ENCODE measurements at places on chromosomes 5 and 9.

DNA sequence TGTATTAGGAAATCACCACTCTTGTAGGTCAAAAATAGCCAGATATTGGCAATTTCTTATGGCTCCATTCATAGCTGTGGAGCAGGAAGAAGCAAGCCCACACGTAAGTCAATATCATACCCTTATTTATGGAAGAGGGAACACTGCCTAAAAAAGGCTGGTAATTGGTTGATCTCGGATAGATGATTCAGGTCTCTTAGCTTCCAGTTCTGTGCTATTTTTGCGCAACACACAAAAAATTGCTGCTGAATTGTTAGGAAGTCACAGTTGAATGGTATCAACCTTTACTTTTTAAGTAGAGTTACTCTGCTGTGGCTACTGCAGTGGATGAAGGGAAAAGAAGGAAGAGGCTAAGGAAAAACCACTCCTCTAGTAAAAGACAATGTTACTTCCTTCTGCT is 168.8 kb downstream of the ARHGAP26 start:
- no peak for DNase-seq

GRCh38 chr9:114055894-114056293 is 22.2 kb downstream of the AMBP start:
- DNase-seq: no peak

GRCh38 chr5:75031366-75031765 is 21.0 kb downstream of the GCNT4 start:
- no peak for DNase-seq

GRCh38 chr9:122109035-122109813 is 16.1 kb upstream of the TTLL11 start:
- no peak for DNase-seq

DNA sequence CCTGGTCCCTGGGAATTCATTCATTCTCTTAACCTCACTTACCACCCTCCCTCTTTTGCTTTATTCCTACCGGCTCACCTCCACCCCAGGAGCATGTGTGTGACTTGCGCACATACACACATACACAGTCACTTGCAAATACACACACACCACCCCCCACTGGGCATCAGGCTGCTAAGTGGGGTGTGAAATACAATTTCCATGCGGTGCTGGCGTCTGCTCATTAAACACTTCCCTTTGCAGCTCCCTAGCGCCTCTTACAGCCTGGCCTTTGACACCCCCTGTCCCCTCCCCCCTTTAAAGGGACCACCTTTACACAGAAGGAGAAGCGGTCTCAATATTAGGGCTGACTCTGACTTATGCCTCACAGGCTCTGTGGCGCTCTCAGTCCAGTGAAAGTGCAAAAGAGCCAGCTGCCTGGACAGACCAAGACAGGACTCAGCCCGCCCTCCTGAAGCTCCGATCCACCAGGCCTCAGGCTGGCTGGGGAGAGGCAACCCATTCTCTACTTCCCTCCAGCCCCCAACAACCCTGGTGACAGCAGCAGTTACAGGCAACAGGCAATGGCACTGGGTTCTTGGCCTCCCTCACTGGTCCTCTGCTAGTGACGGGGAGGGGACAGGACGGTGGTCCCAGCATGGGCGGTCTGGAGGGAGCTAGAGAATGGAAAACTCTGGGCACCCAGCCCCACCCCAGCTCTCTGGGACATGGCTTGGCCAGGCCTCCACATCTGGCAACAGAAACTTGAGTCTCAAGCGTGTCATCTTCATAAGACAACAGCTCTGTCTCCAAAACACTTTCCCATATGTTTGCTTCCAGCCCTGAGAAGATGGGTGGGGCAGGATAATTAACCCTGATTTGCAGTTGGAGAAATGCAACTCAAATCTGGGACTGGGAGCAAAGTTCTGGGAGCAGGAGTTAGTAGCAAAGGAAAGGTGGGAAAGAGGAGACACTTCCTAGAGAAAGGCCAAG is 12.0 kb downstream of the ENHO start:
- no peak for DNase-seq

DNA sequence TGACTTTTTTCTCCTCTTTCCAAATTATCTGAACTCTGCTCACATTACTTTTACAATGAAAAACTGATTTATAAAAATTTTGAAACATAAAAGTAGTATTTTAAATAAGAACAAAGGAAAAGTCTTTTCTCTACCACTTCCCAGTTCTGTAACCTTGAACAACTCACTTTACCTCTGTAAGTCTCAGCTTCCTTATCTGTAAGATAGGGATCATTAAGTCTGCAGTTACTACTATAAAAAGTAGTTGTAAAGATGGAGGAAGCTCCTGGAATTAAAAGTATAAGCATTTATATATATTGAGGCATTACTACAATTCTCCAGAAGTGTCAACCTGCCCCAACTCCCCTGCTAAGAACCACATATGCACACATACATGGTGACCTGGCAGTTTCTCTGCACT is 88.0 kb downstream of the TTC39B start:
- DNase-seq: no peak

DNA sequence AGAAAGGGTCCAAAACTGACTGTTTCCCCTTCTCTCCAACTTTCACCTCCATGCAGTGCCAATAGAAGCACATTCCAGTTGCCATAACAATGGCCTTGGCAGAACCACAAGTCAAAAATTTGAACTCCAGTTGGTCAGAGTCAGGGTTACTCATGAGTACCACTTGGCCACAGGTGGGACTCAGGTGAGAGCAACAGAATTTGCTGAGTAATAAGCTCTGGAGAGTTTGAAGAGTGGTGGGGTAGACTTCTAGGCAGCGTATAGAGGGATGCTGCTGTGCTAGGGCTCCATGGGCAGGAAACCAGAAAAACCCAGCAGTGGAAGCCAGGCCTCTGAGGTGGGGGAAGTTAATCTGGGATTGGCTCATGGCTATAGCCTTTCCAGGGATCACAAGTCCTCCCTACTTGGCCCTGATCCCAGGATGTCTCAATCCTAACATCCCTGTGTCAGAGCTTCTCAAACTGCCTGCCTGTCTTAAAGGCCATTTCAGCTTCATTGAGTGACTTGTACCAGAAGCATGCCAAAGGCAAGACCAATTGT is 30.2 kb downstream of the SNX18 start:
- no peak for DNase-seq

- DNase-seq: no peak
These were observed 10.9 kb downstream of the ZNF622 start for GRCh38 chr5:16454686-16455085.

- DNase-seq: no peak
These were observed 101.5 kb upstream of the BOD1 start for GRCh38 chr5:173717959-173718358.

GRCh38 chr5:167995844-167996425 is 295.5 kb upstream of the WWC1 start:
- DNase-seq: no peak

DNA sequence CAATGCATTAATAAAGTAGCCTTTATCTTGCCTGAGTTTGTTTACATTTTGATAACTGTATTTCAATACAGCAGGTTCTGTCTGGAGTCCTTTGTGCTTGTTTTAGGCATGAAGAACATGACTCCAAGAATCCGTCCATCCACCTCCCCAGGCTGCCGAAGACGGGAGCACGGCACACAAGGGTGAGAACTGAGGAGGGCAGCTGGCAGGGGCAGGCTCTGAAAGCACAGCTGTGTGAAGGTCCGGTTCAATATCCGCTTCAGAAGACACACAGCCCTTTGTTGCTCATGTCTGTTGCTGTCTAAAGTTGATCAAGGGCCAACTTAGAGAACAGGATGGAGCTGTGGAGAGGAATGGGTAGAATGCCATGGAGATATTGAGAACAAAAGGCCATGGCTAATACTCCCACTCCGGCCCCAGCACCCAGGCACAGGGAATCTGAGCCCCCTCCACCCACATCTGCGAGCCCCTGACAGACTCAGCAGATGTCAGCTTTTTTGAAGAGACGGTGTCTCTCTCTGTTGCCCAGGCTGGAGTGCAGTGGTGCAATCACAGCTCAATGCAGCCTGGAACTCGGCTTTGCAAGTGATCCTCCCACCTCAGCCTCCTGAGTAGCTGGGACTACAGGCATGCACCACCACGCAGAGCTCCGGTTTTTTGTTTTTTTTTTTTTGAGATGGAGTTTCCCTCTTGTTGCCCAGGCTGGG is 58.5 kb upstream of the GNE start:
- DNase-seq: no peak

- no peak for DNase-seq
These were observed 240.6 kb downstream of the ACTL7B start for GRCh38 chr9:108615152-108615551.

GRCh38 chr9:87746186-87746585 is 20.3 kb downstream of the CTSL start:
- no peak for DNase-seq

GRCh38 chr5:171966964-171967363 is 39.5 kb downstream of the FBXW11 start:
- DNase-seq: no peak

DNA sequence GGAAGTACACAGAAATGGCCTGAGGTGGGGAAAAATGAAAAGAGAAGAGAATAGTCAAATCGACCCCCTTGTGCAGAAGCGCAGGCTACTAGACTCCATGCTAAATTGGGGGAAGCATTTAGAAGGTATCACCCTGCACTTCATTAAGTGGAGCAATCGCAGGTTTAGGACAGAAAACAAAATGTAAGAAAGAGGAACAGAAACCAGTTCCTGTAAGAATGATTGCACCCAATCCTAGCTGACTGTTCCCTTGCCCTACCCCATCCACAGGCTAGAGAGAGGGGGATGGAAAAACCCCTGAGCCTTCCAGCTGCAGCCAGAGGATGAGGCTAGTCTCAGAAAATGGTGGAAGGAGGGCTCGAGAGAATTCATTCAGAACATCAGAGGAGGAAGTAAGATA is 23.9 kb upstream of the PPP1R2B start:
- no peak for DNase-seq

DNA sequence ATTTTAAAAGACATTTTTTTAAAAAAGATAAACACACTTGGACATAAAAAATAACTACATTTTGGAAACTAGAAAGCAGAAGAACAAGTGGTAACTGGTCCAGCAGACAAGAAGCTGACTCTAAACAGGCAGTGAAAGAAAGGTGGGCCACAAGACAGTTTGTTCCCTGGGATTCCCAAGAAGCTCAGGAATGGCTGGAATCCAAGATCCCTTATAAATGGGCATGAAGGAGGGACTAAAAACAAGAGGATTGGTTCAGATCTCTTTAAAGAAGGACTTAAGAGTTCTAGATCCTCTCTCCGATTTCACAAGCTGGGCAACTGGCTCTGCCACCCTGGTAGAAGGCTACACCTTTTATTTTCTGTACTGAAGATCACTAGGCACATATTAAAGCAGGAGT is 102.8 kb downstream of the ARL15 start:
- no peak for DNase-seq

GRCh38 chr5:157519579-157520253 is 55.9 kb downstream of the ADAM19 start:
- DNase-seq: peak; percentile 79

- no peak for DNase-seq
These were observed 5.6 kb downstream of the GNPDA1 start for GRCh38 chr5:142007237-142007544.

DNA sequence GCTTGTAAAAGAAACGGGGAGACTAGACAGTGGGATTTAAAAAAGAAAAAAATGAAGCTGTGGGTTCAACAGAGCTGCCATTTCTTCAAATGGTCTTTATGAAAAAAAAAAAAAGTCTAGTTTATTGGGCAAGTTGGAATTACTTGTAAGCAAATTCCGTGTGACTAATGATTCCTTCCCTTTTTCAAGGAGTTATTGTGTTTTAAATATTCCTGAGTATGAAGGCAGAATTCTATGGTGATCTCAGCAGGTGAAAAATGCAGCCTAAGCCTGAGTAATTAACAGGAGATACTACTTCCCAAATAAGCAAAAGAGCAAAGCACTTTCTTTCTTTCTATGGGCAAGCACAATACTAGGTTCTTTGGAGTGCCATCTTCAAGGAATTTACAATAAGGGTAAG is 481.9 kb downstream of the ZNF608 start:
- no peak for DNase-seq

DNA sequence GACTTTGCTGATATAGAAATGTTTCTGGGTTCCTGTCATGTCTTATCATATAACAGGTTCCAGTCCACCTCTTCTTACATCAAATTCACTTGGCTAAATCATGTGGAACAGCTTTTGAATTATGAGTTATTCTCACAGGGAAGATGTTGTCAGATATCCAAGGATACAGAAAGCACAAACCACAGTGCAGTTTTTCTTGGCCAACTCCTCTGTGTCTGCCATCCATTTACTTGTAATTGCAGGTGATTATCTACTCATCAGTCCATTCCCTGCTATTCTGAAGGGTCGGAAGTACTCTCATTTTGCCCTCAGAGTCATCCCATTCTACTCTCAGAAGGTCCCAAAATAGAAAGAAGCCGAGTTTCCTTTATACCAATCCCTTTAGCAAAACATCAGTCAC is 10.0 kb downstream of the MARCHF11 start:
- no peak for DNase-seq

DNA sequence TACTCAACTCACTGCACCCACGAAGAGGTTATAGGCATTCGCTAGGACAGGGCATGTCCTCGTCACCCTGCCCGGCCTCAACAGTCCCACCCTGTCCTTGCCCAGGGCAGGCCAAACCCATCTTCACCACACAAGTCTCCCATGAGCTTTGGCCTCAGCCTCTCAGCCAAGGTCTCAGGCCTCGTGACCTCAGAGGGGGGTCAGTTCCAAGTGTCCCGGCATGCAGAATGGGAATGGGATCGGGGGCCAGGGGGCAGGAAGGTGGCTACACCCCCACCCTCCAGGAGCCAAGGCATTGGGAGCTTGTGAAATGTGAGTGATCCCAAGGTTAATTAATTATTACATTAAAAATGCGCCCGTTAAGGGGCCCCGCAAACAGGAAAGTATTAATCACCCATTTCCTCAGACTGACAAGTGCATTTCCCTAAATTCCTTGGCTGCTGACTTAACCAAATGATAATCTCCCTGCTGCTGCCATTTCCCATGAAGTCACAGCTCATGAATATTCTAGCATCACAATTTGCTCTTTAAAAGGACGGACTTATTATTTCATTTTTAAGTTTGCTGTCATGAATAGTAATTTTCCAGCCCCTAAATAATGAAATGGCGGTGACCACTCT is 8.0 kb upstream of the UBAC1 start:
- no peak for DNase-seq

DNA sequence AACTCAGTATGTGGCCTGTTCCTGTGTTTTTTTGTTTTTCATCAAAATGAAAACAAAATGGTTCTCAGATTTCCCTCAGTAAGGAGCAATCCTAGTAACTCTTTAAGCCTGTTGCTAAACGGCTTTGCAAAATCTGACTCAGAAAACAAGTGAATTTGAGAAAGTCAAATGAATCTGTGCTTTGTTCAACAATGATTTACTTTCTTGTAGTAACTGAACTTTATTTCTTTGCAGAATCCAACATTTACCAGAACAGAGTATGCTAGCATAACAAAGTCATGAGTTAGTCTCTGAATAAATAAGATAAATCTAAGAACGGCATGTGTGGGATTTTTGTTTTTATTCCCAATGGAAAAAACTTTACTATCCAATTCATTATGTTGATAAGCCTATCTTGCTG is 93.8 kb downstream of the OXCT1 start:
- DNase-seq: no peak

GRCh38 chr9:71223953-71224538 is 102.6 kb upstream of the TRPM3 start:
- DNase-seq: no peak

- no peak for DNase-seq
These were observed 46.7 kb downstream of the SHB start for GRCh38 chr9:38022203-38022895.

- DNase-seq: no peak
These were observed 10.5 kb upstream of the TRAF1 start for GRCh38 chr9:120937127-120937526.
